Aortic smooth muscle cell (primary cell): ENCODE measurements at places on chromosomes 16 and 17. TPM values are rescaled to one million over a fixed set of nuclear protein-coding genes. Genes with fewer than 3 reads are reported as not detected.

The ABCC6 gene
- 0.53 and 0.75 TPM in 2 replicates for total RNA-seq

The RPL13 gene
- total RNA-seq, result 2,119 and 2,522 TPM in 2 replicates

The PLCD3 gene
- total RNA-seq, result 27.3 and 57.7 TPM in 2 replicates

The RDM1 gene
- 0.92 and 0.99 TPM in 2 replicates for total RNA-seq

The GJD3 gene
- total RNA-seq, result 0.37 and 2.0 TPM in 2 replicates

The TMIGD1 gene
- total RNA-seq, result not detected in 2 replicates

The ERN2 gene
- 0.19 and 0.40 TPM in 2 replicates for total RNA-seq

The TNFRSF13B gene
- not detected in 2 replicates for total RNA-seq

The USP6 gene
- total RNA-seq, result not detected in 2 replicates

The AGRP gene
- not detected in 2 replicates for total RNA-seq

The PRSS33 gene
- not detected in 2 replicates for total RNA-seq

The SMG6 gene
- total RNA-seq, result 25.6 and 35.4 TPM in 2 replicates
